ENCODE measurements at places on chromosomes 2 and 18.

- DNase-seq, result no peak
These were observed 45.4 kb downstream of the ASAP2 start for GRCh38 chr2:9252002-9252357.

- no peak for DNase-seq
These were observed 167.9 kb downstream of the MGAT5 start for GRCh38 chr2:134421556-134422328.

GRCh38 chr2:127829845-127830246 is 18.9 kb upstream of the WDR33 start:
- no peak for DNase-seq

- no peak for DNase-seq
These were observed 17.1 kb upstream of the FABP1 start for GRCh38 chr2:88144914-88145497.

DNA sequence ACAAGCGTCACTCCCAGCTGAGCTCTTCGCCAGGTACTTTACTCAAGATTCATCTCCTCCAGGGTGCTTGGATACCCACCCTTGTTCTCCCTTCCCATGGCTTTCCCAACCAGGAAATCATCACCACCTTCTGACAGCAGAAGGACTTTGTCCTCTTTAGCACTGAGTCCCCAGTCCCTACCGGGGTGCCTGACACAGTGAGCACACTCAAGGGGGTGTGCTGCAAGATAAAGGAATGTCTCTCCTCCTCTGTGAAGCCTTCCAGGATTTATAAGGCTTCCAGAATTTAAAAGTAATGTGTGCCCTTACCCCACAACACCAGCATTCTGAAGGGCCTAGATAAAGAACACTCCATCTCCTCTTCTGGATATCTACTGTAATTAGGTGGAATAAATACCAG is 39.6 kb downstream of the ACVR1 start:
- DNase-seq, result no peak

GRCh38 chr2:9556121-9556743 is 602 bp upstream of the ADAM17 start:
- DNase-seq, result no peak

- DNase-seq, result no peak
These were observed 41.6 kb upstream of the ST3GAL5 start for GRCh38 chr2:85930129-85931124.

Data from fibroblast of skin of right quadriceps (primary cell).